ENCODE measurements at places on chromosomes 6 and 20.
A peak's percentile ranks its signal among the peaks of the same experiment; 100 is the strongest.

GRCh38 chr6:92050216-92050615 is 1369.1 kb downstream of the EPHA7 start:
- ATAC-seq: no peak

DNA sequence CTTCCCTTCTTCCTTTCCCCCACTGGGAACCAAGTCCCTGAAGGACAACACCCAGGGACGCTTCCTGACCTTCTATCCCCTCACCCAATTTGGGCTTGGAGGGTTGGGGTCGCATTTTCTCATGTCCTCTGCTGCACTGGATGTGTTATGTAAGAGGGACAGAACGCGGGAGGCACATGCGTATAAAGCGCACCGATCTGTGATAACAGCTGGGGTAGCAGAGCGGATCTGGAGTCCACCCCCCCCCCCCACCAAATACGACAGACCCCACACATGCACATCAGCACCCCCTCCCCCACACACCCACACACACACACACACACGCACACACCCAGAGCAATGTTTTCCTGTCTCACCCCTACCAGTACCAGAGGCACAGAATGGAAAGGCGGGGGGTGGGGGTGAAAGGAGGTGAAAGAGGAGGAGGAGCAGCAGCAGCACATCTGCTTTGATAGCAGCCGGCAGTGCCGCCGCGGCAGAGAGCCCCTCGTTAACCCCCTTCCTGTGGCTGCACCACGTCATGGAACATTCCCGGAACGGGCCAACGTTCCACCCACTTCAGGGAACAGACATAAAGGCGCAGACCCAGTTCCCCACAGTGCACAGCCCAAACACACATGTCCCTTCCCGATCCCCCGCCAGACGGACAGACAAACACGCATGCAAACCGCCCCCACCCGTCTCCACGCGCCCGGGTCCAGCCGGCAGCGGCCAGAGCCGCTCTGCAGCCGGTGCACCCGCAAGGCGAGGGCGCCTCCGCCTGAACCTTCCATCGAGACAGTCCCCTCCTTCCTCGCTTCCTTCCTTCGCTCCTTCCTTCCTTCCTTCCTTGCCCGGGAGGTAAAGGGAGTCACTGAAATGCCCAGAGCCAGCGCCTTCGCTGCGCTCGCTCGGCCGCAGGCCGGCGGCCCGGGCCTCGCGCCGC is 590 bp downstream of the HIVEP2 start:
- ATAC-seq: peak; percentile 12

DNA sequence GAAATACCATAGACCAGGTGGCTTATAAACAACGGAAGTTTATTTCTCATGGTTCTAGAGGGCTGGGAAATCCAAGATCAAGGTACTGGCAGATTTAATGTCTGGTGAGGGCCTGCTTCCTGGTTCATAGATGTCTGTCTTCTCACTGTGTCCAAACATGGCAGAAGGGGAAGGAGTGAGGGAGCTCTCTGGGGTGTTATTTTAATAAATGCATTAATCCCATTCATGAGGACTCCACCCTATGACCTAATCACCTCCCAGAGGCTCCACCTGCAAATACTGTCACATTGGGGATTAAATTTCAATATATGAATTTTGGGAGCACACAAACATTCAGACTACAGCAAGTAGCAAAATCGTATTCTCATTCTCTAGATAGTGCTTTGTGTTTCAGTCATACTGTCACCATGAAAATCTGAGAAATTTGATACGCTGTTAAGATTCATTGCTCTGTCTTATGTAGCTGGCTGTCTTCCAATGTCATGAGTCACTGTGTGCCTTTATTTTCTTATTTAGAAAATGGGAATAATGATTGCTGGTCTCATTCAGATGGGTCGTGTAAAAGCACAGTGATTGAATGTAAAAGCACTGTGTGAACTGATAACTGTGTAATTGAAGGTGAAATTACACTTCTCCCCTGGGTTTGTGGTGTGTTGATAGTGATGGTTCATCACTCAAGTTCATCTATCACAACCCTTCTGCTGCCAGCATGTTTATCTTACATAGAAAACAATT is 8.9 kb upstream of the ERVFRD-1 start:
- peak; percentile 86 for ATAC-seq

DNA sequence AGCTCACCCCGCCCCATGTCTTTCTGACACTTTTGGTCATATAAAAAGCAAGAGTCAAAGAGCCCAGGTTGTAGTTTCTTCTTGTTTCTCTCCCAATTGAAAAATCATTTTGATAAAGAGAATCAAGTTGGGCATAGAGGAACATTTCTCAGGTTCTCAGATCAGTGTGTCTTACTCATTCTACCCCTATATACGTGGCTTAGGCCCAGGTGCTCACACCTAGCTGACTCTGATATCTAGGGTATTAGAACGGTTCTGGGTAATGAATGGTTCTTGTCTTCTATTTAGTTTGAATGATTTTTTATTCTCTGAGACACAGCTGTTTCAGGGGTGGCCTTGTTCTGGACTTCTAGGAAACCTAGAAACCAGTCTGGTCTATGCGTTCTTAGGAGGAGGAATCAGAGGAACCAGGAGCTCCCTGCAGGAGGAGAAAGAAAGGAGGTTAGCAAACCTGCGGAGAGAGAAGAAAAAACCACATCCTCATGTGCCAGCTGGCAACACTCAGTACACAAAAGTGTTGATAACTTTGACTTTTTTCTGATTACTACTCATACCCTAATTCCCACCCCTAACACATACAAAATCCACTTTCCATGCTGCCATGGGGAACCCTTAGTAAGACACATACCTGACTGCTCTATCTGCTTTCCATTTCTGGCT is 178.0 kb downstream of the CLIC5 start:
- ATAC-seq: no peak

All from esophagus mucosa (tissue), 1 donor.